Heart right ventricle (tissue), 16 donors: ENCODE measurements at places on chromosomes 5 and 9.
A peak's percentile ranks its signal among the peaks of the same experiment; 100 is the strongest.

GRCh38 chr5:74239261-74239660, 401.3 kb downstream of the ENC1 start:
- DNase-seq = no peak

- DNase-seq = no peak
Measured at GRCh38 chr9:21527579-21527978, 45.5 kb upstream of the IFNE start.

DNA sequence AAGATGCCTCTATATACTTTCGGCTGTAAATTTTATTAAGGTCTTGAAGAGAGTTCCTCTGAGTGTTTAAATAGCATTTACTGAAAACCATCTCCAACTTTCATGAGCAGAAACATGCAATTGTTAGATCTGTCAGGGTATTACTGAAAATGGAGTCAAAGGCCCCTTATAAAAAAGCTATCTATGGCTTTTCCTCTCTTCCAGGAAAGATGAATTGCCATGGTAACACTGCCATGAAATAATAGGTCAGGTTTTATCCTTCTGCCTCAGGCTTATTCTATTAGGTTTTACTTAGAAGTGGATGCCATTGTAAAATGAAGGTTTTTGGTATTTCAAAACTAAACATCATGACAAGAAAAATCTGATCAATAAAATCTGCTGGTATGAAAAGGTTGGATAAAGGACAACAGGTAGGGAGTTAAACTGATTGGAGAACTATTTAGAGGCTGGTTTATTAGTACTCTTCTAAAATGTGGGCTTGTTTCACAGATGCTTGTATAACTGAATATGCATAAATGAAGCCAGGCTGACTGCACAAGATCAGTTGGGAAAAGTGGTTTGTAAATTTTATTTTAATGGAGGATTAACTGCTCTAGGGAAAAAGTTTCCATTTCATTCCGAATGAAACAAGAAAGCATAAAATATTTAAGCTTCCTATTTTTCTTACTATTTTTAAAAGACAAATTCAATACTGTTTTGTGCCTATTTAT, 135.5 kb downstream of the RAB3C start:
- no peak for DNase-seq

DNA sequence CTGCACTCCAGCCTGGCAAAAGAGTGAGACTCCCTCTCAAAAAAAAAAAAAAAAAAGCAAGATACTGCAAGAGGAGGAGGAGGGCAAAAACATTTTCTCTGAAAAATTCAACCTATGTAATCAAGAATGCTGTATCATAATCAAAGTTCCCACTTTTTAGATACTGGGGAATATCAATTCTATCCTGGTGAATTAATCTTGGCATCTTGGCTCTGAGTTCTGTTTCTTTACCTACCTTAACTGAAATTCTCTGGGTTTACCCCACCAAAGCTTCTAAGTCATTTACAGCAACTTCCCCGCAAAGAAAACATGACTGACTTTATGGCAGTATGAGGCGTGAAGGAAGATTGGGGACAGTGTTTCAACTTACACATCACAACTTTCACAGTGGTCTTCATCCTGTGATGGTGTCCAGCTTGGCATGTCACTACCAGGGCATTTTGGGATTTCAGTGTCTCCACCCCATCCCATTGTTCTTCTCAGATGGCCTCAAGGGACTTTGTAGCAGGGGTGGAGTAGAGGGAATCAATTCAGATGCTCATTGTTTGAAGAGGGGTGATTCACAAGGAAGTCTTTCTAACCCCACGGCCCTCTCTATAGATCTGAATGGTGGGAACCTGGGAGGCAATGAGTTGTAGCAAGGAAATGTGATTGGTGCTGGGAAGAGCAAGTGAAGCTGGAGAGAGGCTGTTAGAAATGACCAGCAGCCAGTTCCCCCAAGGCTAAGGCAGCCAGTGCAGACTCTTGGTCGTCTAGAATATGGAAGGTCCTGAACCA, 130.5 kb downstream of the SCAMP1 start:
- DNase-seq = no peak

DNA sequence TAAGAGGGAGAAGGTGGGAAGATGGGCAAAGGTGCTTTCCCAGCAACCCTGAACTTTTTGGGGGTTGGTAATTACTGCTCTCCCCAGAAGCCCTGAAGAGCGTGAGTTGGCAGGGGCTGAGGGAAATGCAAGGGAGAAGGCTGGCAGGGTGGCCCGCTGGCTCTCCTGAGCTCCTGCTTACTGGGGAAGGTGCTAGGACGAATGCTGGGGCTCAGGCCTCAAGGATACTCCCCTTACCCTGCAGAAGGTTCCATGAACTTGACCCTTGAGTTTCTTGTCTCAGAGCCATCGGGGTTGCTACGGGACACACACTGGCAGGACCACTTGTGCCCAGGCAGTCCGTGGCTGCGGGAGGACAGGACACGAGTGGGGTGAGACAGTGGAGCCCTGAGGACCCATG, 1.2 kb downstream of the FAM163B start:
- no peak for DNase-seq

GRCh38 chr9:129419382-129419899, 201.5 kb downstream of the C9orf50 start:
- DNase-seq = no peak

DNA sequence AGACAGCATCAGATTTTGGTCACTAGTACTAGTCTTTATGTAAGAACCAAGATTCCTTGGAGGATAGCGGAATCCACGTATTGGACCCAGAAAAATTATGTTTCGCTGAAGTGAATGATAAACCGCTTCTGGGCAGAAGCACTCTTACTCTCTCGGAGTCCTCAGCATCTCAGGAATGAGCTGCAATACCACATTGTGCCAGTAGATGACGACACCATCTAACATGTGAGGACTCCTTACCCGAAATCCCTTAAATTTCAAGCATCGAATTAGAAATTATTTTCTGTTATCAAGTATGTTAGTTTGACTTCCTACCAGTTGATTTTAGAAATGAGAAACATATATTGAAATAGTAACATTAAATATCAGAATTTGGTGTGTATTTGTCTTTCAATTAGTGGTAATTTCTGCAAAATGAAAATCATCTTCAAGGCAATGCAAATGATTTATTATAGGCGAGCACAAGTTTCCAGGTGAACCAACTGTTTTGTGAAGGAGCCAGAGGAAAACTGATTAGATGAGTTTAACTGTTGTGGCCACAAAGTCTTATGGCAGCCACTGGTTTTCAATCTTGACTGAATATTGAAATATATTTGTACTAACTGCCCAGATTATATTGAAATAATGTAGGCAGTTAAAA, 66.0 kb upstream of the CAMK4 start:
- peak; percentile 73 for DNase-seq

DNA sequence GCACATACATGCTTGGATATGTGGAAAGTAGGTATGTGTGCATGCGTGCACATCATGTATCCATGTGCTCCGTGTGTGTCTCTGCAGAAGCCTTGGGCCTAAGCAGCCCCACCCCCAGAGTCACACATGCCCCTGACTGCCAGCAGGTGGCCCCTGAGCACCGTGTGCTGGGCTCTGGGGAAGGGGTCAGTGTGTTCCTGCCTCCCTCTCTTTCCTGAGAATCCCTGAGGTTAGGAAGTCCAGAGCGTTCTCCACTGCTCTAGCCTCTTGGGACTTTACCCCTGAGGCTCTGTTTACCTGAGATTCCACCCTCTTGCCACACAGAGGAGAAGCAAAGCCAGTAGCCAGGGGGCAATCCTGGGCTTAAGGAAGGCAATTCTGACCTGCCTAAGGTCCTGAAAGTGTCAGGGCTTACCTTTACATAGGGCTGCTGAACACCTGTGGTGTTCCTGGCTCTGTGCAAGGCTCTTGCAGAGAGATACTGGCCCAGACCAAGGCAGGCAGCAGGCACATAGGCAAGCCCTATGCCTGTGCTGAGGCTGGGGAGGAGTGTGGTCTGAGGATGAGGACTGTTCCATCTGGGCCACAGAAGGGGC, 207.3 kb downstream of the TMEM38B start:
- DNase-seq = peak; percentile 29

GRCh38 chr5:54090495-54091120, 219.8 kb downstream of the ARL15 start:
- no peak for DNase-seq

DNA sequence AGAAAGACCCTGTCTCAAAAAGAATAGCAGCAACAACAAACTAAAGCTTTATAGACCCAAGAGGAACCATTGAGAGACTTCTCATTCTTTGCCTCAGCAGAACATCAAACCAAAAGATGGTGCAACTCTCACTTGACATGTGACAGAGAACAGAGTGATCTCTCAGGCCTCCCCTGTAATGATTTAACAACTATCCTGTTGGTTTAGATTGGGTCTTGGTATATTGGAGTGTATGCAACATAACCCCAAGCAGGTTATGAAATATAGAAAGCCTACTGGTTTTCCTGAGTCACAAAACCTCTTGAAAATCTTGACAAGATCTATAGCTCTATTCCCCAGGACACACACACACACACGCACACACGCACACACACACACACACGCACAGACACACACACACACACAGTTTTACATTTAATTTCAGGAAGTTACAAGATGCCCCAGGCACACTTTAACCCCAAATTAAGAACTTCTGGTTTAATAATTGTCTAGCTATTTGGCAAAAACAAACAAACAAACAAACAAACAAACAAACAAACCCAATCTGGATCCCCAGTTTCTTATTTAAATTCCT, 6.5 kb upstream of the FGF1 start:
- no peak for DNase-seq

DNA sequence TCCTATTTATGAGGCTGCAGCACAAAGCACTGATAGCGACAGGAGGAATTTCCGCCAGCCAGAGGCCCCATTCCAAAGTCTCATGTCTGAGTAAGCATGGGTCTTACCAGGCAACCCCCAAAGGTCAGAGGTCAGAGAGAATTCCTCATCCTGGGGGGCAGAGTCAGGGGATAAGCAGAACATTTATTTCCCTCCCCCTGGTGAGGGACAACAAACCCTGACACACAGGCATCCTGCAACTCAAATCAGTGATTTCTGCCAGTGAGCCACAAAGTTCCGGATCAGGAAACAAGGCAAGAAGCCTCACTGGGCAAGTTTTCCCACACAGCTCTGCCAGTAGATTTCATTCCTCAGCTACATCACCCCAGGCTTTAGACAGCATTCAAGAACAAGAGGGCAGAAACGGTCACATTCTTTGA, 37.0 kb downstream of the ADAMTS12 start:
- peak; percentile 7 for DNase-seq

DNA sequence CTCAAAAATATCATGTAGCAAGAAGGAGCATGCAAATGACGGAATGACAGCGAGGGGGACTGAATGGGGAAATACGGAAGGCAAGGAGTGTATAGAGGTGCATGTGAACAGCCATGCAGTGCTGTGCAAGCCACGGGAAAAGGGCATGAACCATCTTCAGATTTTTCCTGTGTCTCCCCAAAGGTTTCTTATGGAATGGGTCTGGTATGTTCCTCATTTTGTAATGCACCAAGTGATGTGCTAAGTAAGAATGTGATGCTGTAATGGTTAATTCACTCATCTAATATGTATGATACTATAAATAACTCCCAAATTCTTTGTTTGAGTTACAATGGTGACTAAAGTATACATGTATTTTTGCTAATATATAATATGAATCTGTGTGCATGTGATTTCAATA, 99.0 kb upstream of the DAB2 start:
- no peak for DNase-seq

DNA sequence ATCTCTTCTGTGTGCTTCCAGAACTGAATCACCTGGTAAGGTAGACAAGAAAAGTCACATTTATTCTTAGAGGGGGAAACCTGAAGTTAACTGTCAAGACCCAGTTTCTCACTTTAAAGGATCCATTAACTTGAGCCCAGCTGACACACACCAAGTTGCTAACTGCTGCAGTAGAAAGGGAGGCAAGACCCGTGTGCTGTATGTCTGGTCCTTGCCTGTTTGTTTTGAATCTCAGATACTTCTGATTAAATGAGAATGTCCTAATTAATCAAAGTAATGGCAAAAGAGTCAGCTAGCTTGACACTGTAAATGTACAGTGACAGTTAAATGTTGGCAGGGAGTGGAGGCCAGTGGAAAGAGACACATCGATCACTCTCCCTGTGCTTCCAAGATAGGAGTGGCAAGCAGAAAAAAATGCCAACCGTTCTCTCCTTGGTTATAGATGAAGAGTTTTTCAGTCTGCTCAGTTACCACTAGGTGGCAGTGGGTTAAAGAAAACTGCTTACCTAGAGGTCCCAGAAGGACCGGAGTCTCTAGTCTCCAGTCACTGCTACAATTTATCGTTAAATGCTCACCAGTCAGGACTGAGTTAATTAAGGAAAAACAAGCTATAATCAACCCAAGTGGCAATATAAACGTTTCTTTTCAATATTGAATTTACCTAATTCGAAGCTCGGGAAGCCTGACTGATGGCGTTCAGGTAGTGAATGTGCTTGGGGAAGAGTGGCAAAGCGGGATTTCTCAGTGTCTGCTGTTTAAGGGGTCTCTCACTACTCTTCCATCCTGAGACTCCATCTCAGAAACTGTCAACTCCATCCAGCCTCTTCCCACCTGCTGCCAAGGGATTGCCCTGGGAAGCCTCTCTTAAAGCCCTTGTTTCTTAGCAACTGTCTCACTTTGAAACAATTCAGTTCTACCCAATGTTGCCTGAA, 18.4 kb downstream of the LSM11 start:
- peak; percentile 35 for DNase-seq

- DNase-seq = peak; percentile 36
Measured at GRCh38 chr5:178117923-178118701, 4.8 kb downstream of the N4BP3 start.

- DNase-seq = no peak
Measured at GRCh38 chr9:137172901-137173795, 1.3 kb upstream of the TMEM210 start.

DNA sequence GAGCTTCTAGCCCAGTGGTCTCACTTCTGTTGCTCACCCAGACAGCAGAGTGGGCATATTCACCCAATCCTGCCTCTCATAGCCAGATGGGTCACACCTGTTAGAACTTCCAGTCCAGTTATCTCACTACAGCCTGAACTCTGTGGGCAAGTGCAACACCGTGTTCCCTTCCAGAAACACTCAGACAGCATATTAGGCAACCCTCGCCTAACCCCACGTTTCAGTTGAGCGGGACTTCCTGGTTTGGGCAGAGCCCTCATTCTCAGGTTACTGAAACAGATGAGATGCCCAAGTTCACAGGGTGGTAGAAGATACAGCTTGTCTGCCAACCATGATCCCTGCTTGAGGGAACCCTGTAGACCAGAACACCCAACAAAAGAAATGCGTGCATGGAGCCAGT, 538.2 kb downstream of the CYLC2 start:
- DNase-seq = no peak

- no peak for DNase-seq
Measured at GRCh38 chr5:63554191-63554590, 408.1 kb downstream of the HTR1A start.

DNA sequence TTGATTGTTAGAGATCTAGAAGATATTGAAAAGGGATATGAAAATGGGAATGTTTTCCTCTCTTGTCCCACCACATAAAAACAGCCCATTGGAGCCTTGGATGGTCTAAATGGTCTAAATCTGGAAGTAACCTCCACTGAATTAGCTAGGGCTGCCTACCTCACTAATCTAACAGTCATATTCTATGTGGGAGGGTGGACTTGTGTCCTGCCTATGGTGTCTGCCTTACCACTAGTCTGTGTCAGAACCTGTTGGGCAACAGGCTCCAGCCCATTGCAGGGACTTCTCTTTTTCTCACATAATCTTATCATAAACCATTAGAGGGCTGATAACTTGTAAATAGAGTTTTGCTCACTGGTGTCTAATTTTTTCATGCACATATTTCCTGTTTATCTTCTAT, 548.8 kb upstream of the CDH18 start:
- DNase-seq = no peak
